ENCODE measurements at places on chromosomes 2 and 18.
A peak's percentile ranks its signal among the peaks of the same experiment; 100 is the strongest.

DNA sequence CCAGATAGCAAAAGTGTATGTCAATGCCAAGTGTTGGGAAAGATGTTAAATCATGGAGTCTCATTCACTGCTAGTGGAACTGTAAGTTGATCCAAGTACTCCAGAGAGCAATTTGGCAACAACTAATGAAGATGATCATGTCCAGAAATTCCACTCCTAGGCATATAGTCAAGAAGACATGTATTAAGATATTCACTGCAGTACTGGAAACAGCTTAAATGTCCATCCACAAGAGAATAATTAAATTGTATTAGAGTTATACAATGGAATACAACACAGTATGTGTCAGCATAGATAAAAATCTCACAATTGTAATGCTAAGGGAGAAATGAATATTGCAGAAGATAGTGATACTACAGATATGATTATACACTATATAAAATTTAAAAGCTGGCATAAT lies 15.2 kb upstream of the LBH start:
- H3K4me3 ChIP-seq: no peak overlapping the region
- no peaks in the 10 kb centered on the region for H3K27me3 ChIP-seq
- no peak overlapping the region for H3K27ac ChIP-seq
- no peaks in the 10 kb centered on the region for H3K36me3 ChIP-seq

- DNase-seq: no peak
- no peaks in the 10 kb centered on the region for H3K4me1 ChIP-seq
- no peak overlapping the region for H3K4me3 ChIP-seq
- H3K27me3 ChIP-seq: no peaks in the 10 kb centered on the region
- H3K27ac ChIP-seq: no peak overlapping the region
These were observed 207.9 kb upstream of the ACVR2A start for GRCh38 chr2:147636886-147637285.

DNA sequence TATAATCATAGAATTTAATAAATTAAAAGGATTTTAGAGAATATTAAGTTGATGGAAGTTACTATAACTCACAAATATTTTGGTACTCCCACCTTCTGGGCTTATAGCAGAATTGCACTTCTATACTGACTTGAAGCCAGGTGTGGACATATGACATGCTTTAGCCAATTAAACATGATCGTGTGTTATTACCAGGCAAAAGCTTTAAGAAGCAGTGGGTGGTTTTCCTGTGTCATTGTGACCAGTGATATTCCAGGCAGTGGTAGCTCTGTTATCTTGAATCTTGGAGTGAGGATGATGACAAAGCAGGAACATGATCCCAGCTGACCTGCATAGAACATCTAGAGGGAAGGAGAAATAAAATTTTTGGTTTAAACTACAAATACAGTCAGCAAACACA lies 370.9 kb upstream of the ZEB2 start:
- DNase-seq: no peak
- H3K27ac ChIP-seq: no peak overlapping the region
- H3K4me1 ChIP-seq: no peaks in the 10 kb centered on the region
- no peak overlapping the region for H3K4me3 ChIP-seq
- no peaks in the 10 kb centered on the region for H3K36me3 ChIP-seq

GRCh38 chr2:182381225-182381624 lies 45.6 kb downstream of the PDE1A start:
- no peaks in the 10 kb centered on the region for H3K27me3 ChIP-seq
- H3K4me1 ChIP-seq: peaks cover 3% of the 10 kb centered on the region
- no peak for DNase-seq
- no peak overlapping the region for H3K27ac ChIP-seq
- H3K4me3 ChIP-seq: no peak overlapping the region

GRCh38 chr2:127985026-127985734 lies 42.7 kb downstream of the SAP130 start:
- H3K4me1 ChIP-seq: no peaks in the 10 kb centered on the region
- no peak for DNase-seq
- no peaks in the 10 kb centered on the region for H3K36me3 ChIP-seq
- H3K4me3 ChIP-seq: no peak overlapping the region
- no peaks in the 10 kb centered on the region for H3K27me3 ChIP-seq

- H3K27ac ChIP-seq: no peak overlapping the region
- DNase-seq: no peak
- no peaks in the 10 kb centered on the region for H3K36me3 ChIP-seq
- no peaks in the 10 kb centered on the region for H3K27me3 ChIP-seq
These were observed 29.1 kb upstream of the RNU4ATAC start for GRCh38 chr2:121501554-121501953.

GRCh38 chr2:128306081-128306930 lies 12.4 kb downstream of the HS6ST1 start:
- no peaks in the 10 kb centered on the region for H3K36me3 ChIP-seq
- peak; percentile 82 for DNase-seq
- no peak overlapping the region for H3K4me3 ChIP-seq

GRCh38 chr18:9876212-9876866 lies 9.4 kb upstream of the TXNDC2 start:
- H3K27me3 ChIP-seq: no peaks in the 10 kb centered on the region
- no peak for DNase-seq
- peak overlapping the region; percentile 84 for H3K27ac ChIP-seq
- H3K4me1 ChIP-seq: no peaks in the 10 kb centered on the region
- peak overlapping the region; percentile 14 for H3K4me3 ChIP-seq

DNA sequence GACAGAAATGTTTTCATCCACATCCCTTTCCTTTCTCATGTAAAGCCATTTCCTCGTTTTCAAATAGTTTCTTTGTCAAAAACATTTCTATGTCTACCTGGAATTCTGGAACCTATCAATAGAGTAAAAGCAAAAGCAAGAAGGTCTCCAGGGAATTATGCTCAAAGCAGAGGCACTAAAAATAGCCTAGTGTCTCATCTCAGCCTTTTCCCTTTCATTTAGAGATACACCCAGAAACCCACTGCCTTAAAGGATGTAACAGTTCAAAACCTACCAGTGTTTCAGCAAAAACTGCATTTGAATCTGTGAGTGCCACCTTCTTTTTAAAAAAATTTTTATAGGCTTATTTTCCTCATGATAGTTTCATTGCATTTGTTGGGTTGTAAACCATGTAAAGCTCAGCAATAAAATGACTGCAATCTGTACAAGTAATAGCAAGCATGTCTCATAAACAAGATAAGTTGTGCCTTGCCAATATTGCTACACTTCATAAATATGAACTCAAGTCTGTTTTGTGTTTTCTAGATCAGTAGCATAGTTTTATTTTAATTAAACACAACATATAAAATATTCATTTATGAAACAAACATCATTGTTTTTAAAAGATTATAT lies 927.3 kb upstream of the ACVR2A start:
- no peak overlapping the region for H3K4me3 ChIP-seq
- DNase-seq: no peak
- H3K27me3 ChIP-seq: no peaks in the 10 kb centered on the region
- H3K27ac ChIP-seq: no peak overlapping the region
- H3K36me3 ChIP-seq: no peaks in the 10 kb centered on the region

GRCh38 chr18:2982452-2983269 lies 30.3 kb downstream of the LPIN2 start:
- no peak overlapping the region for H3K4me3 ChIP-seq
- H3K27ac ChIP-seq: peak overlapping the region; percentile 93
- H3K36me3 ChIP-seq: no peaks in the 10 kb centered on the region
- peaks cover 11% of the 10 kb centered on the region for H3K4me1 ChIP-seq
